ENCODE measurements at places on chromosomes 7 and 10.

DNA sequence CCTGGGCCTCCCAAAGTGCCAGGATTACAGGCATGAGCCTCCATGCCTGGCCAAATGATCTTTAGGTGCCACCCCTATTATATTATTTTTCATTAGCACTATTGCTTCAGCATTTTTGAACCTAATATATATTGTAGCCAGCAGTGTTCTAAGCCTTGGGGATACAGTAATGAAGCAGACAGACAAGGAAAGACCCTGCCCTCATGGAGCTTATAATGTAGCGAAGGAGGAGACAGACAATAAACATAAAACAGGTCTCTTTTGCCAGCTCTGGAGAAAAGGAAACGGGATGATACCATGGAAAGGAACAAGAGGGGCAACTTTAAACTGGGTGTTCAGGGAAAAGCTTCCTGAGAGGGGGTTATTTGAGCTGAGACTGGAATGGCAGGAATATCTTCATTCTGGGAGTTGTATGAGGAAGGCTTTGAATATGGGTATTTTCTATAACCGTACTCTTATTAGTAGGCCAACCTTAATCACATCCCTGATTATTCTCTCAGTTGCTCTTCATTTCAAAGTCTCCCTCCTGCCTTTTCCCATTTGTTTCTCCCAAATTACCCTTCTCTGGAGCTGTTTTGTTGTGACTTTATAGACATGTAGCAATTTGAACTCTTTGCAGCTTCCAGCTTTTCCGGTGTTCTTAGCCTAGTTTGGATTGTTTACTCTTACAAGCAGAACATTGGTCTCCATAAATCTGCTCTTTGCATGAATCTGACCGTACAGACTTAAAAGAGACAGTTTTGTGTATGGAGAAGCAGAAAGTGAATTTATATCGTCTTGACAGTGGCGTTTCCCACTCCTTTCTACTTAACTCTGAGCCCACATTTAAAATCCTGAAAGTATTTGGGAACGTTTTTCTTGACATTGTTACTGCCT is 19.0 kb downstream of the PRKAR2B start:
- DNase-seq, result no peak

DNA sequence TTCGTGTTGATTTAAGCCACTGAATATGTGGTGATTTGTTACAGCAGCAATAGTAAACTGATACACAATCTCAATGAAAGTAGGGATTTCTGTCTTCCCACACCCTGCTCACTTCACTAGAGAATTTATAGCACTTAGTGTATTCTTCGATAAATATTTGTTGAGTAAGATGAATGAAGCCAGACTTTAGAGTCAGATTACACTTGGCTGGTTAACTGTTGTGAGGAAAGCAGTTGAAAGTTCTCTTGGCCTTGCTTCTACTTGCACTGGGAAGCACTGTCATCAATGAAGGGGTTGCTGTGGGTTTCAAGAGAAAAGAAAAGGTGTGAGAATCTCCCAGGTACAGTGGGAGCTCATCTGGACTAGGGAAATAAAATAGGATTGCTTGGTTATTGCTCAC is 82.1 kb upstream of the IGFBP3 start:
- DNase-seq, result no peak

- DNase-seq, result peak; percentile 20
These were observed 173.9 kb upstream of the SP4 start for GRCh38 chr7:21253740-21254687.

GRCh38 chr7:78018641-78019446 is 220.3 kb downstream of the PHTF2 start:
- no peak for DNase-seq

DNA sequence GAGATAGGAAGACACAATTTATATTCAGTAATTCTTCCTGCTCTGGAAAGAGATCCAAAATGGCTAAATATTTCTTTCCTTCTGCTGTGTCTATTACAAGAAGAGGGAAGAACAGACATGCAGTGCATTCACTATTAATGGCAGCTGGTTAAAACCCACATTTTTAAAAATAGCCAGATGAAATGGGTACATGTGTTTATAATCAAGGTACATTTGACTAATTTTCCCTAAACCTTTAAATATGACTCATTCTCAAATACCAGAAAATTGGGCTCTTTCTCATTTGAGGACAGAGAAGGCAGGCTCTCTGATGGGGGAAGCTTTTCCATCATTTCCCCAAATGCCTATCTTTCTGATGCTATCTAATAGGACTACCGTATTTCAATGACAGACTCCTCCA is 215.7 kb upstream of the HABP2 start:
- DNase-seq, result no peak

- DNase-seq, result no peak
These were observed 12.8 kb upstream of the DNAAF5 start for GRCh38 chr7:713488-714230.

GRCh38 chr7:20593501-20593900 is 22.0 kb upstream of the ABCB5 start:
- DNase-seq, result no peak

- no peak for DNase-seq
These were observed 5.1 kb downstream of the KAZALD1 start for GRCh38 chr10:101066896-101067355.

DNA sequence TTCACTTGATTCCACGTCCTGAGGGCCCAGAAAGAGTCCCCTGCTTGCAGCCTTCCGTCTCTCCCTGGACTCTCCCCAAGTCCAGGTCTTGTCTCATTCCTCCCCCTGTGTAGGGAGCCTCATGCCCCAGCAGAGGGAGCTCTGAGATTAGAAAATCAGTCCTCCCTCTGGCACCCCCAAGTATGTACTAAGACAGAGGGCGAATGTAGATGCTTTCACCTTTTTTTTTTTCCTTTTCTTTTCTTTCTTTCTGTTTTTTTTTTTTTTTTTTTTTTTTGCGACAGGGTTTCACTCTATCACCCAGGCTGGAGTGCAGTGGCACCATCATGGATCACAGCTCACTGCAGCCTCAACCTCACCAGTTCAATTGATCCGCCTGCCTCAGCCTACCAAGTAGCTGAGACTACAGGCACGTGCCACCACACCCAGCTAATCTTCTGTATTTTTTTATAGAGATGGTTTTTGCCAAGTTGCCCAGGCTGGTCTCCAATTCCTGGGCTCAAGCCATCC is 10.3 kb downstream of the SFXN3 start:
- peak; percentile 77 for DNase-seq

GRCh38 chr10:69403066-69403465 is 13.7 kb downstream of the TACR2 start:
- no peak for DNase-seq

DNA sequence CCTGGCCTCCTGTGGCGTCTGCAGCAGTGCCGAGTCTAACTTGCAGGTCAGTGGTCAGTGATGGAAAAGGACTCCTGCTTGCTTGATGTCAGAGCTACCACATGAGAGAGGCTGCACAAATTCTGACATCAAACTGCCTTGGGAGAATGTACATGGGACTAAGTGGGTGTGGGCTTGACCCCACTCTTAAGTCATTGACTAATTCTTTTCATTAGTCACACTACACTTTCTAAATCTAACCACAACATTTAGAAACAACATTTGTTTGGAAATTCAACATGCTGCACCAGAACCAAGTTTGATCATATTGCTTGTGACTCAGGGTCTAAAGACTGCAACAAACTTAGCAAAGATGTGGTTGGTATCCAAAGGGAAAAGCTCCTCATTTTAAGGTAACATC is 24.4 kb upstream of the CDC14C start:
- no peak for DNase-seq

DNA sequence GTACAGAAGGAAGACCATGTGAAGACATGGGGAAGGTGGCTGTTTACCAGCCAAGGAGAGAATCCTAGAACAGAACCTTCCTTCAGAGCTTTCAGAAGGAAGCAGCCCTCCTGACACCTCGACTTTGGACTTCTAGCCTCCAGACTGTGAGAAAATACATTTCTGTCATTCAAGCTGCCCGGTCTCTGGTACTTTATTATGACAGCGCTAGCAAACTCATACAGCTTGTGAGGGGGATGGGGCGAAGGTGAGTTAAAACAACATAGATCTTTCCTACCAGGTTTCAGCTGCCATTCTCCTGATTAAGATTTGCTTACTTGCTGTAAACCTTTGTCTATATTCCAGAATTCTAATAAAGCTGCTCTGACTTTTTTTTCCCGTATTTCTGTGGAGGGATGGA is 14.9 kb upstream of the ZNF248 start:
- DNase-seq, result no peak

DNA sequence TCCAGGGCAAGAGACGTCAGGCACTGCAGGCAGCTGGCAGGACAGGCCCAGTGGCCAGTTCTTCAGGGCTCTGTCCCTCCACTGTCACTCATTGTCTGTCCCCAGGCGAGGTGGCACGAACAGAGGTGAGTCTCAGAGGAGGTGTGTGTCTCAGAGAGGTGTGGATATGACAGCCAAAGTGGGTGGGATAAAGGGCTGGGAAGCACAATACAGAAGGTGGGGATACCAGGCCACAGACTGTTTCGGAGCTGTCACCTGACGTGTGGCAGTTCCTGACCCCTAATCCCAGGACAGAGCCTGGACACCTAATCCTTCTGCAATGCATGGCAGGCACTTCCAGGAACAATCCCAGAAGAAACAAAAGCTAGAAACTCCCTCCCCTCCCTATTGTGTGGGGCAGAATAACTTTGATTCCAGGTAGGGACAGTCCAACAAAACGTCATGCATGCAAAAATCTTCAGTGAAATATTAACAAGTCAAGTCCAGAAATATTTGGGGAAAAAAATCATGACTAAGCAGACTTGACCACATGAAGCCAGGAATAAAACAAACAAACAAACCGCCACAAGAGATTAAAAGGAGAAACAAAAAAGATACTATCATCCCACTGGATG is 11.6 kb downstream of the KLRG2 start:
- DNase-seq, result no peak

DNA sequence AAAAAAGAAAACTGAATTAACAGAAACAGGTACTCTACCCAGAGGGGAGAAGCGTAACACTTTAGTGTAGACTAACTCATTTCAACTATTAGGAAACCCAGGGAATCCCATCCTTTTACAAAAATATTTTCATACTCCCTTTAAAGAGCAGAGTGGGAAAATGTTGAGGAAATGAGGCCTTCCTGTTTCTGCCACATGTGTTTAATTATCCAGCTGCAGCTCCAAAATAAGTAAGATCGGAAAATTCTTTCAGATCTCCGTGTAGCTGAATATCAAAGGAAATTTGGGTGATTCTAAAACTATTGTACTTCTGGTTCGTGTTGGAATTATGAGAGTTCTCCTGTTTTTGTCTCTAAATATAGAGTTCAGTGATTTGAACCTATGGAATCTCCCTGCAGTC is 58.0 kb upstream of the CAV2 start:
- no peak for DNase-seq

- DNase-seq, result no peak
These were observed 34.5 kb downstream of the COL1A2 start for GRCh38 chr7:94429153-94429552.

GRCh38 chr7:27586825-27587224 is 75.9 kb downstream of the HIBADH start:
- DNase-seq, result no peak

DNA sequence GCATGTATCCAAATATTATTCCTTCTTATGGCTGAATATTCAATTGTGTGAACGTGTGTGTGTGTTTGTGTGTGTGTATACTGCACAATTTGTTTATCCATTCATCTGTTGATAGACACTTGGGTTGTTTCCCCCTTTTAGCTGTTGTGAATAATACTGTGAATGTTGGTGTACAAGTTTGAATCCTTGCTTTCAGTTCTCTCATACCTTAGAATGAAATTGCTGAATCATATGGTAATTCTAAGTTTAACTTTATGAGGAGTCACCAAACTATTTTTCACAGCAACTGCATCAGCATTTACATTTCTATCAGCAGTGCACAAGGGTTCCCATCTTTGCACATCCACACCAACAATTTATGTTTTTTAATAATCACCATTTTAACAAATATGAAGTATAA is 86.9 kb upstream of the GATAD1 start:
- no peak for DNase-seq

- DNase-seq, result no peak
These were observed 22.3 kb downstream of the ZNF775 start for GRCh38 chr7:150401424-150401790.

GRCh38 chr10:132248455-132249225 is 59.1 kb downstream of the STK32C start:
- DNase-seq, result peak; percentile 38

DNA sequence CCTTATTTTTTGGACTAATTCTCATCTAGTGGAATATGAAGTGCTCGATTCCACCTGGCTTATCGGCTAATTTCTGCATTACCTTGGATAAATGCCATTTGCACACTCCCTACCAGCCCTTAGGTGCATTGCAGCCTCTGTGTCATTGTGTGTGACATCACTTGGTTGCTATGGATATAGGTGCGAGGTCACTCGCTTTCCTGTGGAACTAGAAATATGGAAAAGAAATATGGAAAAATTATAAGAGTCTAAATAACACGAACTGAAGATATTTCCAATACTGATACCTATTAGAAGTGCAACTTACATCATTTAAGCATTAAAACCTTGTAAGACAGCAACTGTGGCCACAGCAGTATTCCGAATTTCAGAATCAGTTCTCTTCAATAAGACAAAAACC is 2.0 kb downstream of the YWHAG start:
- DNase-seq, result no peak

DNA sequence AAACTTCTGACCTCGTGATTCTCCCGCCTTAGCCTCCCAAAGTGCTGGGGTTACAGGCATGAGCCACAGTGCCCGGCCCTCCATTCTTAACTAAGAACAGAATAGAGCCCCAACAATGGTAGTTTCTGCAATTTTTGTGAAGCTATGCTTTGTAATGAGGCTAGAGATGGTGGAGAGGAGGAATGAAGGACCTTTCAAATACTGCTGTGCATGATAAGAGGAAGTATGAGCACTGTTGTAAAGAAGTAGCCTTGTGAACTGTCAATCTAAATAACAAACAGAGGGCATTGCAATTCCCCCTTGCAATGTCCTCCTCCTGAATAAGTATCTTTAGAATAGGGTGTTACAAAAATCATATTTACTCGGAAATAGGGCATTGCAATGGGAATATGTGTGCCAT is 70.2 kb downstream of the EVX1 start:
- no peak for DNase-seq

DNA sequence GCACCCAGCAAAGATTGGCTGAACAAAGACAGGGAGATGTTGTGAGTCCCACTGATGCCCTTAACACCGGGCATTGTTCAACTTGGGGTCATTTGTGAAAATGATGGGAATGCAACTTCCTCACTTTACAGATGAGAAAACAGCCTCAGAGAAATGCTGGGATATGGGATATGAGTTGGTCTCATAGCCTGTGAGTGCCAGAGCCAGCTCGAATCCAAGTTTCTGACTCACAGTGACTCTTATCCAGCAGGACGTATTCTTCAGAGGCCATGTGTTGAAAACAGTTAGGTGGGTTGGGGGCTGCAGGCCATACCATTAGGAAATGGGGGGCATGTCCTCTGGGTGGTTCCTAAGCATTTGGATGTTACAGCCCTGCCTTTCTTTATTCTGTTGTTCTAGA is 45.2 kb downstream of the KIAA1217 start:
- DNase-seq, result no peak

DNA sequence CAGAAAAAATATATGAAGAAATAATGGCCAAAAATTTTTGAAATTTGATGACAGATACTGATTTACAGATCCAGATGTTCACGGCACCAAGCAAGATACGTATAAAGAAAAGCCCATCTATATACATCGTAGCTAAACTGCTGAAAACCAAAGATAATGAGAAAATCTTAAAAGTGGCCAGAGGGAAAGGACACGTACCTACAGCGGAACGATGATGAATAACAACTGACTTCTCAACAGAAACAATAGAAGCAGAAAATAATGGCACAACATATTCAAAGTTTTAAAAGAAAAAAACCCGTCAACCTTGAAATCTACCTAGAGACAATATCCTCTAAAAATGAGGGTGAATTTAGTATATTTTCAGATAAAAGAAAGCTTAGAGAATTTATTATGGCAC is 31.9 kb downstream of the IL2RA start:
- DNase-seq, result no peak

- DNase-seq, result peak; percentile 38
These were observed 37.1 kb downstream of the PRKCQ start for GRCh38 chr10:6542999-6543430.
